Stromal cell of bone marrow (primary cell): ENCODE measurements at places on chromosomes 1 and 21.

DNA sequence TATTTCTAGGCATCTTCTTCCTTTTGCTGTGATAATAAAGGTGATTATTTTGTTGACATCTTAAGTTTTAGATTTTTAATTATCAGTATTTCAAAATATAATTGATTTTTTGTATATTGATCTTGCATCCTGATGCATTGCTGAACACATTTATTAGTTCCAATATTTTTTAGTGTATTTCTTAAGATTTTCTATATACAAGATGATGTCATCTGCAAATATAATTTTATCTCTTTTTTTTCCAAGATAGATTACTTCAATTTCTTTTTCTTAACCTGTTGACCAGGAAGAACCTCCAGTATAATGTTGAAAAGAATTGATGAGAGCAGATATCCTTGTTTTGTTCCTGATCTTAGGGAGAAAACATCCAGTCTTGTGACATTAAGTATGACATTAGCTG, 54.8 kb upstream of the LRRN2 start:
- DNase-seq: no peak

DNA sequence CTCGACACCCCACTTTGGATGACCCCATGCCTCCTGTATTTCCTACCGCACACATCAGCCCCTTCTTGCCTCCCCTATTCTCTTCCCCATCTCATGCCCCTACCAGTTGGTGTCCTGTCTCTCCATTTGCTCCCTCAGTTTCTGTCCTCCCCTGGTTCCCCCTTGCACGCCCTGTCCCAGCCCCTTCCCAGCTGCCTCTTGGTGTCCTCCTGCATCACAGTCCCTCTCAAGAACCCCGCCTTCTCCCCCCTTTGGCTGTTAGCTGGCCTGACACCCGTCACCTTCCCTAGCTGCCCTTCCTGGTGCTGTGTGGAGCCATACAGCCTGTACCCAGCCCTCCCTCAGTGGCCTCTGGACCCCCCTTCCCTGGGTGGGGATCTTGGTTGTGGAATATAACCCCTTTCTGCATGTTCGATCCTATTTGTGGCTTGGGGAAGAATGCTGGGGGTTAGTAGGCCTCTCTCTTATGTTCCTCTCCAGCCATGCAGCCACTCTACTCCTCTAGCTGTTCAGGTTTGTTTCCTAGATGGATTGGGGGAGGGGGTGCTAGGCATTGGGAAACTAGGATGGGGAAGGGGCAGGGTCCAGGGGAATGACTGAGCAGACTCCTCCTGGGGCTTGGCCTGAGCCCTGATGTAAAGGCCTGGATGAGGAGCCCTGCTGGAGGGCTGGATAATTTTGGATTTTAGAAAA, 41.4 kb upstream of the NFASC start:
- no peak for DNase-seq

DNA sequence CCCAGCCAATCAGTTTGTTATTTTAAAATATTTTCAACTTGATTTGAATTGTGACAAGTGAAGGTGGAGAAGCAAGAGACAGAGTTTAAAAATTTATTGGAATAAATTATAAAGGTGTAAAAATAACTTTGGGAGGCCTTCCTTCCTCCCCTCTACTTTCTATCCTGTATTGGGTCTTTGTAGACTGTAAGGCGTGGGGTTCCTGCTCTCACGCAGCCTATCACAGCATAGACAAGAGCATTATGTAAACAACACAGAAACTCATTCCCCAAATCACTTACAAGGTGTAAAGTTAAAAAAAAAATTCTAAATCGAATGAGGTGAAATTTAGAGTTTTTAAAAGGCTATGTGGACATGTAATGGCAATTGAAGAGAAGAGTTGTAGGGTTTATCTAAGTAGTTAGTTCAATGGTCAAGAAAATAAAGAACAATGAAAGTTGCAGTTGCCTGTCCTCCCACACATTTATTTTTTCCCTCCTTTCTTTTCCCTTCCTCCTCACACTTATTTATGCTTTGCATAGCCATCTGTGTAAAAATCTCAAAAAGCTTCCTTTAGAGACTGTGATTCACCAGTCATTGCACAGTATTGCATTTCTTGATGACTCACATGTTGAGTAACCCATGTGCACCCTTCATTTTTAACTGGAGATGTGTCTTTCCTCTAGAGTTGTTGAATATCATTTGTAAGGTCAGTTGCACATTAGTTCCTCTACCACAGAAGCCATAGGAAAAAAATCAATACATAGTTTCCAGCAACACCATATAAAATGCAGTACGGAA, 242.2 kb downstream of the PTPRC start:
- peak; percentile 91 for DNase-seq

DNA sequence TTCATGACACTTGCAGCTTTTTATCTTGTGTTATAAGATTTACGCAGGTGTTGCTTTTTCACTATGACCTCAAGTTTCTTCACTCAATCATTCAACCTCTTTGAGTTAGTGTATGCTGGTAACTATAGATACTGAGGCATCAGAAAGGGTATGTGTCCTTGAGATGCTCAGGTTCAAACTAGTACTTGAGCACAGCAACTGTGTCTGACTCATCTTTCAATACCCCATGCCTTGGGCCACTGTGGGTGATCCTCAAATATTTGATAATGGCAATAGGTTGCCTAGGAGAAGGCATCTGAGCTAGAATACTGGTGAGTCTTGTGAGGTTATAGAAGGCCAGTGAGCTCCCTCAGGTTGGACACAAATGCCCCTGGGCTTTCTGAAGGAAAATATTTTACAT, 88.1 kb upstream of the SPATA6 start:
- DNase-seq: no peak

GRCh38 chr21:38293113-38293512, 36.3 kb downstream of the KCNJ15 start:
- no peak for DNase-seq

DNA sequence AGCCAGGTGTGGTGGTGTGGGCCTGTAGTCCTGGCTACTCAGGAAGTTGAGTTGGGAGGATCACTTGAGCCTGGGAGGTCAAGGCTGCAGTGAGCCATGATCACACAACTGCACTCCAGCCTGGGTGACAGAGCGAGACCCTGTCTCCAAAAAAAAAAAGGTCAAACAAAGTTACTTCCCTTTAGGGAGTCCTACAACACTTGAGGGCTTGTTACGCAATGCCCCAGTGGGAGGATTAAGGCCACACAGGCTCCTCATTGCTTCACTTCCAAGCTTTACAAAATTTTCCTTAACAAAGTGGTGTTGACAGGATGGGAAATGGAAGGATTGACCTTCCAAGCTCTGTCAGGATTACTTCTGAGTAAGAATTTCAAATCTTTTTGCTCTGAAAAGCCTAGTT, 6.2 kb upstream of the EXTL1 start:
- peak; percentile 49 for DNase-seq

DNA sequence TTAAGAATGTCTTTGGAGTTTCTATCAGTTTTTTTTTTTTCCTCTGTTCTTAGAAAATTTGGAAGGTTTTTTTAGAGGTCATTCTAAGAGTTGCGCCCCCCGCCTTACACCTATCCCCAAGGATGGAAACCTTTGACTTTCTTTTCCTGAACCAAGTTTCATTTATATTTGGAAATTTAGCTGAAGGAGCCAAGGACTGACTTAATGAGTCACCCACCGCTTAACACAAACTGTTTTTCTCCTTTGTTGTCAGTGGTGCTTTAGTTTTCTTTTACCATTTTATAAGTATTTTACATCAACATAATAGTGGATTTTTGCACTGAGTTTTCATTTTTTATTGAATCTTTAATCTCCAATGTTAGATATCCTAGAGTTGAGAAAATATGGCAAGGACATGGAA, 25.3 kb downstream of the USP25 start:
- no peak for DNase-seq

DNA sequence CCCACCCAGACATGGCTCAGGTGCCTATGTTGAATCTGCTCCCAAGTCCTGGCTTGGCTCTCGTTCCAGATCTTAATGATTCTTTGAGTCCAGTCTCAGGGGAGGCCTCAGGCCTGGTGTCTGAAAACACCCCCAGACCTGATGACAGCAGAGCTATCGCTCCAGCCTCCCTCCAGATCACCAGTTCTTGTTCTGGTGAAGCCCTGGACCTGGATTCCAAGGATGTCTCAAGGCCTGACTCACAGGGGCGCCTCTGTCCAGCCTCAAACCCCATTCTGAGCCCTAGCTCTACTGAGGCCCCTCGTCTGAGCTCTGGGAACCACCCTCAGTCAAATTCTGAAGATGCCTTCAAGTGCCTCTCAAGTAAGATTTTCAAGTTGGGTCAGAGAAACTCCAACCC, 11.4 kb downstream of the MROH7 start:
- DNase-seq: no peak

GRCh38 chr1:21670059-21670881, 1.1 kb upstream of the RAP1GAP start:
- no peak for DNase-seq

- no peak for DNase-seq
These were observed 129.9 kb upstream of the KCNK2 start for GRCh38 chr1:214952648-214953047.

DNA sequence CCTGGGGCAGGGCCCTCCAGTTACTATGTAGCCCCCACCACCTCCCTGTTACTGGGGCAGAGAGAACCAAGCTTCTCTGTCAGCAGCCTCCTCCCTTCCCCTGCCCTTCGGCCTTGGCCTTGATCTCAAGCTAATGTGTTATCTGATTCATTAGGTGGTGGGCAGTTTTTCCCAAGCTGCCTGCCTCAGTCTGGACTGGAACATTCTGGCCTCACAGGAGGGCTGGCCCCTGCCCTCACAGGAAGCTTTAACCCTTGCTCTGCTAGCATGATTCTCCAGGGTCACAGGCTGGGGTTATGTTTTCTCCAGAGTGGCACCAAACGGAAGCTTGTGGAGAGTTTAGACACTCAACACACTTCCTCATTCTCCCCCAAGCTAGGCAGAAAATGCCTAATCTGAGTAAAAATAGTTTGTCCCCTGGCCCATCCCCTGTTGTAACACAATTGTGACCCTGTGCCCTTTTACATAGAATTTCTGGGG, 37.2 kb upstream of the SLC6A9 start:
- no peak for DNase-seq

GRCh38 chr1:116853680-116854402, 55.9 kb upstream of the PTGFRN start:
- DNase-seq: peak; percentile 58

DNA sequence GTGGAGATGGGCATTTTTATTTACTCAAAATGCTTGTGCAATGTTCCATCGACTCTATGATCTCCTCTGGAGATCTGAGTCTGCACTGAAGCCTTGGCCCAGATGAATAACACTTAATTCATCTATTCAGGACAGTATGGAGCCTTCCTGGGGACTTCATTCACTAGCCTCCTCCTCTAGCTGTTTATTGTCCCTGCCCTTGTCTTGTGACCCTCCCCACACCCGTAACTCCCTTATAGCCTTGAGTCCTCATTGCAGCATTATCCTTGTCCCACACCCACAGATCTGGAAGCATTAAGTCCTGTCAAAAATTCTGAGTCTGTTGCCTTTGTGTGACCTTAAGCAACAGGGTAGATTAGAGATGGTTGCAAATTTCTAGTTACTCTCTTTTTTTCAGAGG, 138.3 kb upstream of the LMO4 start:
- no peak for DNase-seq

- DNase-seq: no peak
These were observed 85.2 kb downstream of the KIRREL1 start for GRCh38 chr1:158078569-158079080.

GRCh38 chr1:2236695-2237677, 8.9 kb downstream of the SKI start:
- no peak for DNase-seq

- DNase-seq: peak; percentile 62
These were observed 18.0 kb upstream of the YTHDF2 start for GRCh38 chr1:28718586-28719331.

DNA sequence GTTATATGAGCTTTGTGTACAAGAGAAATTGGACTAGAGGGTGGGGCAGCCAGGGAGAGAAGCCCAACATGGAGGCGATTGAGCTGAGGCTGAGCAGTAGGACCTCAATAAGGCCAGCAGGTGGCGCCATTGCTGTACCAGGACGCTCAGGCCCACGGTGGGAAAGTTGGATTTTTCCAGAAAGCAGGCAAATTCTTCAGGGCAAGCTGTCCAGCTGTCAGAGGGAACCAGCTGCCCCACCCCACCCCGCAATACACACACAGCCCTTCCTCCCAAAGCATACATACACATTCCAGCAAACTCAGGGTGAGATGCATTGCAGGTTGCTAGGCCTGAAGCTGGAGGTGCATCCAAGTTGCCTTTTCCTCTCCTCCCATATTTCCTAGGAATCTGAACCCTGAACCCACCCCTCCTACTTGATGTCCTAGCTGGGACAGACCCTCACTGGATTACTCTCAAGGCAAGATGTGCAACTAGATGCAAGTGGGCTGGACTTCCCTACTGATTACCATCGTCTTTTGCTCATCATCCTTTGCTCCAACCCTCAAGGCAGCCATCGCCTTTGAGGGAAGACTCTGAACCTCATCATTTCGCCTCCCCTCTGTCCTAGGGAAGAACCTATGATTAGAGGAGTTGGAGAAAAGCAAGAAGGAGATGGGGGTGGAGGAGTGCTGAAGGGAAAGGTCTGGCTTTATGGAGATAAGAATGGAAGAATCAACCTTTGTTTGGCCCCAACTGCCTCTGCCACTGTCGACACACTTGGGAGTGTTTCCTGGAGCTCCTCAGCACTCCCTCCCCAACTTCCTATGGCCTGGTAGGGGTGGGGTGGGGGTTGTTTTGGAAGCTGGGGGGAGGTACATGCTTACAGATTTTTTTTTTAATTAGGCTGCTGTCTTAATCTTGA, 25.5 kb downstream of the CD34 start:
- peak; percentile 72 for DNase-seq

DNA sequence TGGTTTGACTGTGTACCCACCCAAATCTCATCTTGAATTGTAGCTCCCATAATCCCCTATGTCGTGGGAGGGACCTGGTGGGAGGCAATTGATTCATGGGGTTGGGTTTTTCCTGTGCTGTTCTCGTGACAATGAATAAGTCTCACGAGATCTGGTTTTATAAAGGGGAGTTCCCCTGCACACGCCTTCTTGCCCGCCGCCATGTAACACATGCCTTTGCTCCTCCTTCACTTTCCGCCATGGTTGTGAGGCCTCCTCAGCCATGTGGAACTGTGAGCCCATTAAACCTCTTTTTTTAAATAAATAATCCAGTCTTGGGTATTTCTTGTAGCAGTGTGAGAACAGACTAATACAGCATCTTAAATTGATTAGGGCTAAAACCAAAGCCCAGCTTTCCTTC, 22.6 kb upstream of the RERE start:
- no peak for DNase-seq

DNA sequence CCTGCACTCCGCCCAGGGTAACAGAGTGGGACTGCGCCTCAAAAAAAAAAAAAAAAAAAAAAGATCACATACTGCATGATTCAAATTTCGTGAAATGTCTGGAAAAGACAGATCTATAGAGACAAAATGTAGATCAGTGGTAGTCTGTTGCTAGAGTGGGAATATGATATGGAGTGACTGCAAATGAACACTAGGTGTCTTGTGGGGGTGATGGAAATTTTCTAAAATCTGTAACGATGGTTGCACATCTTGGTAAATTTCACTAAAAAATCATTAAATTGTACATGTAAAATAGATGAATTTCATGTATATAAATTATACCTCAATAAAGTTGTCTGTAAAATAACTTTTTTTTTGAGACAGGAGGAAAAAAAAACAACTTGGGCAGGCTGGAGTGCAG, 5.5 kb downstream of the AIDA start:
- no peak for DNase-seq
